CD4-positive, alpha-beta T cell treated with Interleukin-15 for 4 hours (primary cell): ENCODE measurements at places on chromosomes 3 and 15.

GRCh38 chr3:71831599-71831998 is 46.7 kb upstream of the PROK2 start:
- DNase-seq = no peak

DNA sequence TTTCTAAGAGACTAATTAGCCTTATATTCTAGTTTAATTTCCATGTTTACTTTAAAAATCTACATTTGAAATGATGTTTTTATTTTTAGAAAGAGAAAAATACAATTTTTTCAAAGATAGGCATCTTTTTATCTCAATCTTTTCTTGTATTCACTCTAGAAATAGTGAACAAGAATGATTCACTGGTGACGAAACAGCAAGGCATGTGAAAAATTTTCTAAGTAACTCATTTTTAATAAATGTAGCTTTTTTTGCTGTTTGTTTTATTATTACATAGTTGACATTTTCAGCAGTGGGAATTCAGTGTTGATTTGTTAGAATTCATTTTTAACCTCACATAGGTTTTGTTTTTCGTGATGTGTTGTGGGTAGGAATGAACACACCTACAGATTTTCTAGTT is 1226.4 kb downstream of the NSUN3 start:
- DNase-seq = no peak

DNA sequence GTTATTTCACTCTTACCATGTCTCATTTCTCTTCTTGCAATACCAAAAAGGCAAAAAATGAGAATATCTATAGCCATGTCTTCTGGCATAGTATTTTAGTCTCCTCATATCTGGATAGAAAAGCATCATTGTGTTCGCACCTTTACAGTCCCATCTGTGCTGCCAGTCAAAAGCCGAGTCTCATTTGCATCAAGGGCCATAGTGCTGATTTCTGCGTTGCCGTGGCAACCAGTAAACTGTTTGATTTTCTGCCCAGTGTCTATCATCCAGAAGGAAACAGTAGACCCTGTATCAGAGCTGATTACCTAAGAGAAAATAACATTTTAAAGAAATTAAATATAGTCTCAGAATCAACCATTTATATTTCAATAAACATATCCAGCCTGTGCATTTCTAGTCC is 86.1 kb upstream of the SERPINI2 start:
- no peak for DNase-seq

DNA sequence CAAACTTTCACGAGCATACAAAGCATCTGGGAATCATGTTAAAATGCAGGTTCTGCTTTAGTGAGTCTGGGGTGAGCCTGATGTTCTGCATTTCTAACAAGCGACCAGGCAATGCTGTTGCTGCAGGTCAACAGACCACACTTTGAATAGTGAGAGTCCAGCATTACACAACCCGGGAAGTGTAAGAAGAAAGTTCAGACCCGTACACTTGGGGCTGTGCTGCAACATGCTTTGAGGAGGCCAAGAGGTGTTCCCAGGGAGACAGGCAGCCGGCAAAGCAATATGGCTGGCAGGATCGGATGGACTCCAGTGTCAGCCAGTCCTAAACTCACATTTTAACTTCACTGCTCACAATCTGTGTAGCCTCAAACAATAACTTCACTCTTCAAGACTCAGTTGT is 134.2 kb downstream of the LIPC start:
- DNase-seq = no peak

GRCh38 chr3:102916532-102916931 is 481.7 kb downstream of the ZPLD1 start:
- DNase-seq = no peak

DNA sequence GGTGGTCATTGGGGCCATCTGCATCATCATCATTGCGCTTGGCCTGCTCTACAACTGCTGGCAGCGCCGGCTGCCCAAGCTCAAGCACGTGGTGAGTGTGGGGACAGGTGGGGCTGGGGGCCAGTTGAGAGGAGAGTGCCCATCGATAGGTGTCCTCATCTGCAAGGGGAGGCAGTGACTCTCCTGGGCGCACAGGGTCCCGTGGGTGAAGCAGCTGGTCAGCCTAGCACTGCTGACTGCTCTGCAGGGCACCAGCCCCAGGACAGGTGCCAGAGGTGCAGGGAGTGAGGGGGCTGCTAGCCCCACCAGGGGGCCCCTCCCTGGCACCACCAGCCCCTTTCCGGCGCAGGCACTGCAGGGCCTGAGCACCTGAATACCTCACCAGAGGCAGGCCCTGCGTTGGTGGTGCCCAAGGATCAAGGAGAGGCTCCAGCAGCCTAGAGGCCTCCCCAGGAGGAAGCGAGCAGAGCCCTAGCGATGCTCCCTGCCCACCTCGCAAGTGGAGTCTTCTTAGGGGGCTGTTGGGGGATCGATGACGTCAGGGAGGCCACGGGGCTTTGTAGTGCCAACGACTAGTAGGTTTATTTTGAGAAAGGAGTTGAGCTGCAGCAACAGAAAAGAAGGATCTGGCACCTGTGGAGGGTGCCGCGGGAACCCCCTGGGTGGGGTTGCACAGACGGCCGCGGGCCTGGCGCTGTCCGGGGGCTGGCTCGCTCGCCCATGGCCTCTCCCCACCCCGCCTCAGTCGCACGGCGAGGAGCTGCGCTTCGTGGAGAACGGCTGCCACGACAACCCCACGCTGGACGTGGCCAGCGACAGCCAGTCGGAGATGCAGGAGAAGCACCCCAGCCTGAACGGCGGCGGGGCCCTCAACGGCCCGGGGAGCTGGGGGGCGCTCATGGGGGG is 976 bp upstream of the ABTB1 start:
- peak; percentile 13 for DNase-seq

DNA sequence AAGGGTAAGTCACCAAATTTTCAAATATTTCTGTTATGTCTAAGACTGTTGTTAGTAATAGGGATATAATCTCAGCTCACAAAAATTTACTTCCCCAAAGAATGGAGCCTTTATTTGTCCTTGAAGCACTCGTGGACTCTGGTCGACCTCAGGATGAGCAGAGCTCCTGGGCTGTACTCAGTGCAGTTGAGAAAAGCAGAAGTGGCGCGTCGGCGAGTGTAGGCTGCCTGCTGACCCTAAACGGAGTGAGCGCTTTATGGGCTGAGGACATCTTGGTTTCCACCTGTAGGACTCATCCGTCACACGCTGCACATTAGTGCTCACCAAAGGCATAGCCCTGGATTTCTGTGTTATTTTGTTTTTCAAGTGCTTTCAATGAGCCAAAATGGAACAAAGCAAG is 11.0 kb downstream of the GABRA5 start:
- no peak for DNase-seq

GRCh38 chr15:40985541-40986330 is 32.5 kb downstream of the CHAC1 start:
- DNase-seq = no peak

GRCh38 chr15:85494048-85494777 is 113.8 kb downstream of the AKAP13 start:
- DNase-seq = no peak

DNA sequence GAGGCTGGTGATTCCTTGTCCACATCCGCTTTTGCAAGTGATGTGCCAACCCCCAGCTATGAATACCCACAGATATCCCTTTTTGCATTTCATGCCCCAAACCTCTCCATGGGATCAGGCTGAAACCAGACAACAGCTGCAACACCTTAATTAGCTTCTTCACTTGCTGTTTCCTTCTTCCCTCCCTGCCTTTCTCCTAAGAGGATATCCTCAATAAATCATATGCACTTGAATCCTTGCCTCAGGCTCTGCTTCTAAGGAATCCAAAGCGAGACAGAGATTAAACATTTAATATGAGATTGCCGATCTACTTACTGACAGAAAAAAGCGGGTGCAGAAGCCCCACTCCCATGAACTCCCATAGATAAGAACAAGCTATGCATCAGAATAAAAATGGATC is 138.1 kb downstream of the CNTN6 start:
- no peak for DNase-seq
